Kidney epithelial cell (primary cell): ENCODE measurements at places on chromosomes 5 and 9. TPM values are rescaled to one million over a fixed set of nuclear protein-coding genes. Genes with fewer than 3 reads are reported as not detected.

SOHLH1 gene
- not detected in 2 replicates for total RNA-seq

ROR2 gene
- total RNA-seq: 1.2 and 2.9 TPM in 2 replicates

NR2F1-AS1 gene
- 5.3 and 9.5 TPM in 2 replicates for total RNA-seq

SURF1 gene
- total RNA-seq: 39.2 and 56.4 TPM in 2 replicates

FBP2 gene
- not detected in 2 replicates for total RNA-seq

ACTBL2 gene
- total RNA-seq: 1.3 and 1.5 TPM in 2 replicates

ZNF462 gene
- 26.2 and 32.1 TPM in 2 replicates for total RNA-seq

FCN2 gene
- total RNA-seq: not detected in 2 replicates

FGF18 gene
- 0.34 TPM in 1 of 2 replicates, not detected in the other for total RNA-seq
